ENCODE measurements at places on chromosomes 1 and 21. TPM values are rescaled to one million over a fixed set of nuclear protein-coding genes. Genes with fewer than 3 reads are reported as not detected.

SV2A gene
- total RNA-seq, result 2.9 TPM

NME7 gene
- total RNA-seq, result 30.3 TPM

TFAP2E gene
- 3.2 TPM for total RNA-seq

RAB3B gene
- total RNA-seq, result 1.2 TPM

RGS2 gene
- total RNA-seq, result 4.5 TPM

LYPD8 gene
- total RNA-seq, result not detected

CD48 gene
- 0.67 TPM for total RNA-seq

LACTBL1 gene
- not detected for total RNA-seq

PIK3C2B gene
- total RNA-seq, result 19.1 TPM

IVL gene
- total RNA-seq, result not detected

ADAMTS5 gene
- 0.05 TPM for total RNA-seq

MEGF6 gene
- total RNA-seq, result 32.6 TPM

DNA sequence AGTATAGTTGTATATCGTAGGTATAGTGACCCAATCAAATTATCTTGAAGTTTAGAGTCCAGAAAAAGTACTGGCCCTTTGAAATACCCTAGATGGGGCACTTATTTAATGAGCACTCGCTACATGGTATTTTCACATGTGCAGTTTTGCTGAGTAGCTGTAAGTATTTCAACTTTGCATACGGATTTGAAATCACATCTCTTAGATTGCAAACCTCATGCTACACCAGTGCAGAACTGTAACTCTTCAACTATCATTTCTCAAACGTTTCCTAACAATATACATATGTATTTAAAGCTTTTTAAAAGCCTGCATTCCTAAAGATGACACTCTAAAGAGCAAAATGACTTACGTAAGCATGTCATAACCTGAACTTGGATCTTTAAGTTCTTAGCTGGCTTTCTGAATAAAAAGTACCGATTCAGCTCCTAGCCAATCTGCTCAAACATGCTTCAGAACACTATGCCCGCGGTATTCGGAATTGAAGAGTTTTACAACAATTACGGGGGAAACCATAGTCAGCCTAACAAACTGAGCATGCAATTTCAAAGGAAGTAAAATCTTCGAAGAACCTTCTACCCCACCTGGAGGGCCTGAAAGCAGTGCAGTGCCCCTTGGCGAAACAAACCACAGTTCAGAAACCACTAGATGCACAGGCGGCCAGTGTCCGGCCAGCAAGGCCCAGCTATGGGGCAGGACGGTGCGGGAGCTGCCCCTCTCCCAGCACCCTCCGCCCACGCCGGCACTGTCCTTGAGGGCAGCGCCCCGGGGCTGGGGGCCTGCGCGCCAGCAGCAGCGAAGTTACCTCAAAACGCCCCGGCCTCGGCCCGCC lies 863 bp downstream of the FH start:
- peaks cover 12% of the 10 kb centered on the region for H3K4me1 ChIP-seq
- DNase-seq, result no peak
- no peaks in the 10 kb centered on the region for H3K27me3 ChIP-seq
- H3K27ac ChIP-seq, result peak overlapping the region; percentile 84
- peaks cover 6% of the 10 kb centered on the region for H3K36me3 ChIP-seq
- peak overlapping the region; percentile 90 for H3K4me3 ChIP-seq

DNA sequence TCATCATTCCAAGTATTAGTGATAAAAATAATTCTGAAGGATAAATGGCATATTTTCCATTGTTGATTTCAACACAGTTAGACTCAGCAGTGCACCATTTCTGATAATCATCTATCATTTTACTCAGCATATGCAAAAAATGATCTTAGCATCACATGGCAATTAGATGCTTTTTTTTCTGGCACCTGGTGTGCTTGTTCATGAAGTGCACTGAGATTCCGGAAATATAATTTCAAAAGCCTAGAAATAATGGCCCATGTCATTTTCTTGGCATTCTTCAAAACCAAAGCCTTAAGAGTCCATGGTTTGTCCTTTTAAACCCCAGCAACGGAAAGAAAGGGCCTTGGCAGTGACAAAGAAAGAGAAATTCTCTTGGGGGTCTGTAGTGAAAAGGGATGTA lies 278.8 kb downstream of the KIF26B start:
- H3K36me3 ChIP-seq, result no peaks in the 10 kb centered on the region
- no peak overlapping the region for H3K4me3 ChIP-seq
- H3K4me1 ChIP-seq, result no peaks in the 10 kb centered on the region
- H3K27ac ChIP-seq, result no peak overlapping the region

DNA sequence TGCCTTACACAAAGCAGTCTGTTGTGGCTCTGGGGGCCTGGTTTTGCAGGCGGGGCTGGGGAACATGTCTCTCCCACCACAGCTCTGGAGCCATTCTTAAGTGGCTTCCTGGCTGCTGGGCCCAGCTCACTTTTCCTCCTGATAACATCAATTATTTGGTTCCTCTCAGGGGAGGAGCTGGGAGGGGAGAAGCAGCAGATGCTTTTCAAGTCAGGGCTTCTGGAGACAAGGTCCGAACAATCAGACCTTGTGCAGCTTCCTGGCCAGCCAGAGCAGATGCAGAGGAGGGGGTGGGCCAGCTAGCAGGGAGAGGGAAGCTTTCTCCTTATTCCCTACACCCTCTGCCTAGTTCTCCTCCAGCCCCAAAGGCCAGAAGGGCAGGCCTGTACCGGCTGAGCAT lies 3.7 kb upstream of the PAQR6 start:
- no peak for DNase-seq
- H3K4me3 ChIP-seq, result no peak overlapping the region
- peaks cover 2% of the 10 kb centered on the region for H3K36me3 ChIP-seq
- no peaks in the 10 kb centered on the region for H3K27me3 ChIP-seq
- H3K4me1 ChIP-seq, result peaks cover 5% of the 10 kb centered on the region

- no peaks in the 10 kb centered on the region for H3K36me3 ChIP-seq
- H3K4me1 ChIP-seq, result no peaks in the 10 kb centered on the region
- H3K27me3 ChIP-seq, result no peaks in the 10 kb centered on the region
- H3K27ac ChIP-seq, result no peak overlapping the region
- no peak for DNase-seq
- H3K4me3 ChIP-seq, result no peak overlapping the region
Observed at GRCh38 chr1:30368651-30369240, 354.6 kb downstream of the MATN1 start.

- no peak overlapping the region for H3K4me3 ChIP-seq
- H3K36me3 ChIP-seq, result peaks cover 5% of the 10 kb centered on the region
- no peaks in the 10 kb centered on the region for H3K4me1 ChIP-seq
- H3K27ac ChIP-seq, result no peak overlapping the region
- DNase-seq, result no peak
- no peaks in the 10 kb centered on the region for H3K27me3 ChIP-seq
Observed at GRCh38 chr21:33608559-33608958, 20.1 kb upstream of the DONSON start.

DNA sequence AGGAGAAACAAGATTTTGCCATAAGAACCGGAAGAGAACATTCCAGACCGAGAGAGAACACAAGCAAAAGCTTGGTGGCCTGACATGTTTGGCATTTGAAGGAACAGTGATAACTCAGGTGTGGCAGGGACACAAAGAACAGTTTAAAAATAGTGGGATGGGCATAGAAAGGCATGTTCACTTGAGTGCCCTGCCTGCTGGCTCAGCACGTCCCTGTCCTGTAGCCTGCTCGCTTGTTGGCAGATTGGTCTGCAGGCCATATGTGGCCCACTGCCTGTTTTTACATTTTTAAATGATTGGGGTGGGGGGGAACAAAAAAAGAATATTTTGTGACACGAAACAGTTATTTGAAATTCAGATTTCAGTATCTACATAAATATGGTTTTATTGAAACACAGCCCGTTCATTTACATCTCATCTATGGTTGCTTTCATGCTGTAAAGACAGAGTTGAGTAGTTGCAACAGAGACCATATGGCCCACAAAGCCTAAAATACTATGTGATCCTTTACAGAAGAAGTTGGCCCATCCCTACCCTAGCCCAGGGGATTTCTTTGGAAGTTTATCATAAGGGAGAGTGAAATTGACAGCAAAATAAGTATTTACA lies 100.7 kb downstream of the RGL1 start:
- H3K27me3 ChIP-seq, result no peaks in the 10 kb centered on the region
- no peak for DNase-seq
- H3K36me3 ChIP-seq, result no peaks in the 10 kb centered on the region
- no peak overlapping the region for H3K4me3 ChIP-seq

GRCh38 chr21:43361127-43361492 lies 65.8 kb downstream of the SIK1 start:
- no peak overlapping the region for H3K27ac ChIP-seq
- H3K36me3 ChIP-seq, result no peaks in the 10 kb centered on the region
- H3K4me1 ChIP-seq, result no peaks in the 10 kb centered on the region
- no peak overlapping the region for H3K4me3 ChIP-seq
- H3K27me3 ChIP-seq, result no peaks in the 10 kb centered on the region
- DNase-seq, result no peak

DNA sequence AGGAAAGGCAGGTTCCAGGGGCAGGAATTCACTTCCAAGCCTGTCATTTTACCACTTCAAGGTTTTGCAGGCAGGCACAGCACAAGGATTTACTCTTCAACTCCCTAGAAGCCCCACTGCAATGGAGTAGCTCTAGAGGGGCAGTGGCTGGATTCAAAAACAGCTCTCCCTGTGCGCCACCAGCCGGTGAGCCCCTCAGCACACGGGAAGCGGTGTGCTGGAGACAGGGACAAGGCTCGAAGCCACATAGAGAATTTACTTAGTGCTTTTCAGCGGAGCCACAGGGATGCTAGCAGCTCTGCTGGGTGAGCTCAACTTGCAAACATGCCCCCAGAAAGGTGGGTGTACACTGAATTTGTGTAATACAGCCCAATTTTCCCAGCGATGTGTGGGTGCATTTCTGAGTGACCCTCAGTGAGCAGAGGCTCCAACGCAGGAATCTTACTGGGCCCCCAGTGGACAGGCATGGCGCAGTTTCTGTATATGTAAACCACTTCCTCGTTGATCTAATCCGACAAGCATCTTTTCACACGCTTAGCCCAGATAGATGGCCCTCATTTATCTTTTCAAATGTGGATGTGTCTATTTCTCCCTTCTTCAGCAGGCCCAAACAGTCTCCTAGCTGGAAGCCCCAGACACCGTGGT lies 10.9 kb downstream of the VWA5B1 start:
- H3K4me1 ChIP-seq, result no peaks in the 10 kb centered on the region
- H3K4me3 ChIP-seq, result no peak overlapping the region
- H3K27me3 ChIP-seq, result peaks cover 10% of the 10 kb centered on the region
- H3K27ac ChIP-seq, result no peak overlapping the region
- no peak for DNase-seq

- H3K27ac ChIP-seq, result no peak overlapping the region
- no peaks in the 10 kb centered on the region for H3K27me3 ChIP-seq
- H3K36me3 ChIP-seq, result no peaks in the 10 kb centered on the region
- no peak overlapping the region for H3K4me3 ChIP-seq
- DNase-seq, result no peak
Observed at GRCh38 chr1:107706182-107706581, 258.8 kb downstream of the VAV3 start.

- no peaks in the 10 kb centered on the region for H3K27me3 ChIP-seq
- no peaks in the 10 kb centered on the region for H3K36me3 ChIP-seq
- H3K4me1 ChIP-seq, result no peaks in the 10 kb centered on the region
- no peak overlapping the region for H3K4me3 ChIP-seq
- DNase-seq, result no peak
Observed at GRCh38 chr1:61873581-61873980, 131.3 kb downstream of the PATJ start.

GRCh38 chr21:43275421-43276211 lies 106.8 kb downstream of the CRYAA start:
- no peak for DNase-seq
- H3K27ac ChIP-seq, result no peak overlapping the region
- no peak overlapping the region for H3K4me3 ChIP-seq
- no peaks in the 10 kb centered on the region for H3K27me3 ChIP-seq
- no peaks in the 10 kb centered on the region for H3K4me1 ChIP-seq

DNA sequence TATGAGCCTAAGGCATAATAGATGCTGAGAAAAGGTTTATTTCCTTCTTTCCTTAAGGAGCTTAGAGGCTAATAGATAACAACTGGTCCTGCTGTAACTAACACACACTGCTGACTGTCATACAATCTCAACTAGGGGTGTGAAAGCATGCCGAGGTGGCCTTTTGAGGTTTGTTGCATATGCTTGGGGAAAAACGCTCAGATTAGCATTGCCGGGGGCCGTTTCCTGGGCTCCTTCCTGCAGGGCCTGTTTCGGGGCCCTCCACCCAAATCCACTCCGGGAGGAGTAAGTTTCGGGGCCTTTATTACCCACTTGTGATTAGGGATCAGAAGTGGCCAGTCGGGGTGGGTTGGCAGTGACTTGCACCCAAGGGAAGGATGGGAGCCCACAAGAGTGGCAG lies 27.2 kb upstream of the RCSD1 start:
- no peak overlapping the region for H3K4me3 ChIP-seq
- H3K27me3 ChIP-seq, result no peaks in the 10 kb centered on the region
- no peaks in the 10 kb centered on the region for H3K36me3 ChIP-seq
- DNase-seq, result no peak

GRCh38 chr1:11320153-11320936 lies 47.3 kb downstream of the UBIAD1 start:
- no peak overlapping the region for H3K4me3 ChIP-seq
- no peaks in the 10 kb centered on the region for H3K27me3 ChIP-seq
- H3K36me3 ChIP-seq, result no peaks in the 10 kb centered on the region
- no peaks in the 10 kb centered on the region for H3K4me1 ChIP-seq
